ENCODE measurements at places on chromosomes 7 and 10.

DNA sequence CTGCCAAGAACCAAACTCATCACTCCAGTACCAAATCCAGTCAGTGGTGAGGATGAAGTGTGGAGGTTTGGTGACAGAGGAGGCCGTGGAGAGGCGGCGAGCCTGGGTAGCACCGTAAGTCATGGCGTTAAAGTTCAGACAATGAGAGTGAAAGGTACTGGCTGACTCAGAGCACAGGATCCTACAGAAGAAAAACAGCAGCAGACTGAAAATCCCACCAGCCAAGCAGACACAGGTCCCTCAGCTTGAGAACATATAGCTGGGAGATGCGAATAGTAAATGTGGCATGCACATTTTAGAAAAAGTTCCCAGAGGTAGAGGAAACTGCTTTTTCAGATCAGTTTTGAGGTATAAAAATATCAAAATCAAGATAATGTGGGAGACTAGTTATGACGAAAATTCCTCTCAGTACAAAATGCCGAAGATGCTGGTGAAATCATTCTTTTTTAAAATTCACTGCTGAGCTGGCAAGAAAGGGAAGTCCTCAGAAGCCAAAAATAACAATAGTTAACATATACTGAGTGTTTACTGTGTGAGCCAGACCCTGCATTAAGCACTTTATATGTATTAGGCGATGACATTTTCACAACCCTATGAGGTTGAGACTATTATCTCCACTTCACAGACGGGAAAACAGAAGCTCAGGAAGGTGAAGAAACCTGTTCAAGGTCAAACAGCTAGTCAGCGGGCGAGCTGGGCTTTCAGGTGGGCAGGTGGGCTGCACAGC is 20.9 kb downstream of the PARP12 start:
- no peak for DNase-seq

- no peak for DNase-seq
These were observed 40.5 kb upstream of the RNF148 start for GRCh38 chr7:122743211-122743610.

DNA sequence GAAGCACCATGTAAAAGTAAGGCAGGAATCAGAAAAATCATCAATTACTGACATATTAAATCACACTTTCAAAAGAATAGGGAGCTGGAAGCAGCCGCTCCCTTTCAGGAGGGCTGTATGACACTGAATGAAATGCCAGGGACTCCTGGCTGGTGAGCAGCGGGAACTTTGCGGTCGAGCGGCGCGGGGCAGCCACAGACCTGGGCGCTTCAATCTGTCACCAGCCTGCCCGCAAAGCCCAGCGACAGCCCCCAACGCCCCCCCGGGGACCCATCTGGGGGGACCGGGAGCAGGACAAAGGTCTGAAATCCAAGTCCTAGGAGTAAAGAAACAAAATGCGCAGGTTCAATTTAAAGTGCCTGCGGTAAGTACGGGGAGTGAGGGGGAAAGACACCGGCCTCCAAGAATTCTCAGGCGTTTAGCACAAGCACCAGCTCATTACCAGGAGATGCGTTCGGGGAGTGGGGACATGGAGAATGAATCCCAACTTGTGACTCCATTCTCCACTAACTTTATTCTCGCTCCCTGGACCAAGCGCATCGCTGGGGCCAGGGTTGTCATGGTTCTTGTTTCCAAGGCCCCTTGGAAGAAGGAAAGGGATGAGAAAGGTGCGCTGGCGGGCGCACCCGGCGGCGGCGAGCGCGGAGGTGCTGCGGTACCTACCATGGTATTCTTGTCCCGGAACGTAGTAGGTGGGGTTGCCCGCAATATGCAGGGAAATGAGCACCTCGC is 824 bp downstream of the RELN start:
- DNase-seq: peak; percentile 56

- DNase-seq: no peak
These were observed 47.9 kb upstream of the CCDC6 start for GRCh38 chr10:59954296-59954695.

DNA sequence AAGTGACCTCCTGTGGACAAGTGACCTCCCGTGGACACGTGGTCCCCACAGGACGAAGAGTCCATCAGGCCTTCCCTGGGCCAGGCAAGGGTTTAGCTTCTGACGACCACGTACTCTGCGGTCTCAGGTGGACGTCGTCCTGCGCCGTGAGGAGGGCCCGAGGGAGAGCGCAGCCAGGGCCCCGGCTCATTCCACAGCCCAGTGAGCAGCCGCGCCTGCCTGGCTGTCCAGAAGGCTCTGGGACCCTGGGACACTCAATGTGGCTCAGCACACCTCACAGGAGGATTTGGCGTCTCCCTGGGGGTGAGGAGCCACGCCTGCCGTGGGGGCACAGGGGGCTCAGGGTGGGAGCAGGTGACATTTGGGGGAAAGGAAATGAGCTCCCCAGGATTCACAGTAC is 64.4 kb upstream of the CFAP46 start:
- peak; percentile 68 for DNase-seq

DNA sequence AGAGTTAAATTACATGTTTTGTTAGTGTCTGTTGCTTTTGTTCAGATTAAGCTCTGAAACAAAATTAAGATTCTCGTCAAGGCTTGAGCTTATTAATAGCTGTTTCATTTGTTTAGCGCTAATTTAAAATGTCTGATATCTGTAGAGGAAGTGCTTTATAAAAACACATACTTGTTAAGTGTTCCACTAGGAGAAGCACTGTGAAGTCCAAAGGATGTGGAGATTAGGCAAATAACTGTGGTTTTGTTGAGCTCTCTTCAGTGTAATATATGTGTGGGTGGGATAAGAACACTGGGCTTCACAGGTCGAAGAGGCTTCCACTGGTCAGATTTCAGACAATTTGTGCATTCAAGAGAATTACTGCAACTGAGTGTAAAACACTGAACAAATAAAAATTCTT is 242.0 kb downstream of the AUTS2 start:
- DNase-seq: no peak

GRCh38 chr7:38335128-38335491 is 61.7 kb upstream of the TARP start:
- no peak for DNase-seq

DNA sequence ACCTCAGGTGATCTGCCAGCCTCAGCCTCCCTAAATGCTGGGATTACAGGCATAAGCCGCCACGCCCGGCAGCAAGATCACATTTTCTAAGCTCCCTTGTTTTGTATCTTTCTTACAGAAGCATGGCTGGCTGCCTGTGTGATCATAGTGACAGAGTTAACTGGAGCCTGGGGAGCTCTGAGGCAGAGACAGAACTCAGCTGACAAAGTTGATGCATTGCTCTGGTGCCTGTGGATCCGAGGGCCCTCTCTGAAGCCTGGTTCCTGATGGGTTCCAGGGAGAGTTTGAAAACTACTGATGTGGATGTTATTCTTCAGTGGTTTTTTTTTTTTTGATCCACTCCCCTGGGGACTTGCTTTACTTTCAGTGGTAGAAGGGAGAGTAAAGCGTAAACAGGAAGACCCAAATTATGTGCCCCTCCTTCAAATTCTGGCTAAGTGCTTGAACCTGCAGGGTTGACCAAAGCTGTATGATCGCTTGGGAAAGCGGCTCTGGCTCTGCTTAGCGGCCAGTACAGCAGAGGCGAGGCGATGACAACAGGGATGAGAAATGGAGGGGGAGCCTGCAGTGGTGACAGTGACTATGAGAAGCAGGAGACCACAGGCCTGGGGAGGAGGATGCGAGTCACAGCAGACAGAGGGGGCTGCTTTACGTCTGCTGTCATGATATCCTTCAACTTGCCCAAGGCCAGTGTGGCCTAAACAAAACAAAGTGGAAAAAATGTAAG is 6.8 kb upstream of the EFCAB10 start:
- no peak for DNase-seq

DNA sequence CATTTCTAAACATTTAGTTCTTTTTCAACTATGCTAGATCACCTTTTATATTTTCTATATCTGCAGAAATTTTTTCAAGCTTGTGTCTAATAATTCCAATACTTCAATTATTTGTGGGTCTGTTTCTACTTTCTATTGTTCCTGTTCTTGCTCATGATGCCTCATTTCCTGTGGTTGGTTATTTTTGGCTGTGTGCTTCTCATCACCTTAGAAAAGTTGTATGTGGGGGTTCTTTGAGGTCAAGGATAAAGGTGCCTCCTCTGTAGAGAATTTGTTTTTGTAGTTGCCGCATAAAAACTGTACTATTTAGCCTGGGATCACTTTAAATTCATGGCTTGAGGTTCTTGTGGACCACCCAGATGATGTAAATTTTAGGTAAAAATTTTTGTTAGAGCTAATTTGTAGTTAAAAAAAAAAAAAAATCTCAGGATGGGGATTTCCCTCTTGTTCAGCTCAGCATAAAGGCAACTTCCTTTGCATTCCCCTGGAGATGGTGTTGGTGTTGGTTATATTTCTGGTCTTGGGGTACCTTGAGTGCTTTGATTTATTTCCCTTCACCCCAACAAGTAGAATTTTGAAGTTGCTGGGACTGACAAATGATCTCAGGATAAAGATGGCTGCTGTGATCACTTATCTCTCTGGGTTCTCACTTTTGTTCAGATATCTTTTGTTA is 27.0 kb upstream of the JAZF1 start:
- DNase-seq: no peak

DNA sequence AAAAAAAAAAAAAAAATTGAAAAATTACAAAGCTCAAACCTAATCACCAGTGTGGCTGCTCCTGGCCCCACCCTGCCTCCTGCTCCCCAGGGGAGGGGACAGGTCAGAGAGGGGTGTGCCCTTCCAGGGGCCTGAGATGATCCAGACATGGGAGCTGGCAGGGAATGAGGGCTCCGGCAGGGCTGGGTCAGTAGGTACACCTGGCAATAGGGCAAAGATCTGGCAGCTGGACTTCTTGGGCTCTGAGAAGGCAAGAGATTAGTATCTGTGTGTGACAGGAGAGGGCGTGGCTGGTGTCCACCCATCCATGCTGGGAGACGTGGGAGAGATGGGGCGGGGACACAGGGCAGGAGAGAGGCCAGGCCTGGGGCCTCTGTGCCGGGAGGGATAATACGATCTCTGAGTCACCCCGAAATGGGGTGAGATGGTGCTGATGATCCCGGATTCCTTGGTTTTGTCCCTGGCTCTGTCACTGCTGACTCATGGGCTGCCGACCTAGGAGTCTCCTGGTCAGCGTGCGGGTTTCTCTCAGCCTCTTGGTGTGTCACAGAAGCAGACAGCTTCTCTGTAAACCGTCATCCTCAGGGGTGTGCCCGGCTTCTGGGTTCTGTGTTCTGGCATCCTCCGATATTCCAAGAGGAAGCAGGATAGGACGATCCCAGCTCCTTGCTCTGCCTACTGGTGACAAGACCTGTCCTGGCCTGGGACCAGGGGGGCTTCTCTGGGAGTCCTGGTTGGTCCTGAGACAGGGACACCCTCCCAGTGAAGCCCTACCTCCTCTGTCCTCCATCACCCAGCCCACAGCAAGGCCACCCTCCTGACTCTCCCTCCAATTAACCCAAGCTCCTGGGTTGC is 8.2 kb upstream of the CLDN4 start:
- peak; percentile 92 for DNase-seq

GRCh38 chr7:156148995-156149394 is 336.7 kb upstream of the SHH start:
- DNase-seq: no peak

GRCh38 chr7:18352339-18353255 is 143.0 kb upstream of the HDAC9 start:
- peak; percentile 74 for DNase-seq

DNA sequence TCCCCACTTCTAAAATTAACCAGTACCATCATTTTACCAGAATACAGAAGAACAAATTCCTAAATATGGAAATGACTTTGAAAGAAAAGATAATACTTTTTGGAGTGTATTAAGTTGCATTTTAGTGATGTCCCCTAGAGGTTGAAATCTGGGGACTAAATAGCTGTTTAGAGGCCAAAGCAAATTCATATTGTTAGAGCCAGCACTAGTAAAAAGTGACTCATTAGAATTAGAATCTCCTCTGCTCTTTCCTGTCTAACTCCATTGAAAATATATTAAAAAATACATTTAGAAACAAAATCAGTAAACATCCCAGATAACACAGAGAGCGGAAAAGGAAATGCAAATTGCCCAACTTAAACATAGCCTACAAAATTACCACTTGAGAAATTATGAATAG is 1189.6 kb upstream of the C7orf33 start:
- no peak for DNase-seq

DNA sequence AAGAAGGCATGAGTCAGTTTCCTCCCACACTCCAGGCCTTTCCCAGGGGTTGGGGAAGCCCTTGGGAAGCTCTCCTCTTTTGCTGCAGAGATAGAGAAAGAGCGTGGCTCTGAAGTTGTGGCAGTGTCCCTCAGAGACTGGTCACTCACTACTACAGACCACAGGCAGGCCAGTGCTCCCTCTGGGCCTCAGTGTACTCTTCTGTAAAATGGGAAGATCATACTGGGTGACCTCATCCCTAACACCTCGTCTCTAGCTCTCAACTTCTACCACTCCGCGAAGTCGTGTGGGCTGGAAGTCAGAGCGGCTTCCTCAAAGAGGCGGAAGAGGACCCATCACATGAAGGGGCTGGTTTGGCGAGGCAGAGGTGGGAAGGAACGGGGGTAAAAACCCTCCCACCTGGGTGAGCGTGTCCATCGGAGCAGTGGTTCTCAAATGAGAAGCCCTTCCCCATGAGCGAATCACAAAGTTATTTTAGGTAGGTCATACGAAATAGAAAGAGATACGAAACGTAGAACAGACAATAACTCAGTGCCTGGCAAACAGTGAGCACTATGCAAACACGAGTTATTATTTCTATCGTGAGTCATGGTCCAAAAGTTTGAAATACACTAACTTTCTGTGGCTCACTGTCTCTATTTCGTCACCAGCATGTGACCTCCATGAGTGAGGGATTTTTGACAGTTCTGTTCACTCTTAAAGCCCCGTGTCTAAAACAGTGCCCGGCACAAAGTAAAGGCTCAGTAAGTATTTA is 32.7 kb downstream of the PRKAG2 start:
- no peak for DNase-seq

GRCh38 chr7:44348300-44348699 is 22.9 kb upstream of the CAMK2B start:
- DNase-seq: no peak

Measured in kidney (tissue), 22 donors.